ENCODE measurements at places on chromosomes 4 and X.
A peak's percentile ranks its signal among the peaks of the same experiment; 100 is the strongest.

- peak; percentile 14 for DNase-seq
Observed at GRCh38 chrX:39705290-39705689, 392.5 kb downstream of the BCOR start.

DNA sequence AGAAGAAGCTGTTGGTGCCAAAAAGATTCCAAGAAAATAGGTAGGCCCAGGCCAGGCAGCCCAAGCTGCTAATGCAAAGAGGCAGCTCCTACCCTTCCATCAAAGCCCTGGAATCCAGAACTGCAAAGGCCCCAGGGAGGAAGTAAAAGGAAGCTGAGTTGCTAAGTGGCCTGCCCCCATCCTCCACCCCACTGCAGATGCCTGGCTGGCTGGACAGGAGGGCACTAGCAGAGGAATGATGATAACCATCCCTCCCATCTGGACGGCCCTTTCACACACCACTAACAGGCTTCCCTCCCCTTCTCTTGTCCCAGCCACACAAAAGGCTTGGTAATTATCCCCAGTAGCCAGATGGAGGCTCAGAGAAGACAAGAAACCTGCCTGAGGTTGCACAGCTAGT is 32.4 kb upstream of the PJA1 start:
- DNase-seq, result no peak

DNA sequence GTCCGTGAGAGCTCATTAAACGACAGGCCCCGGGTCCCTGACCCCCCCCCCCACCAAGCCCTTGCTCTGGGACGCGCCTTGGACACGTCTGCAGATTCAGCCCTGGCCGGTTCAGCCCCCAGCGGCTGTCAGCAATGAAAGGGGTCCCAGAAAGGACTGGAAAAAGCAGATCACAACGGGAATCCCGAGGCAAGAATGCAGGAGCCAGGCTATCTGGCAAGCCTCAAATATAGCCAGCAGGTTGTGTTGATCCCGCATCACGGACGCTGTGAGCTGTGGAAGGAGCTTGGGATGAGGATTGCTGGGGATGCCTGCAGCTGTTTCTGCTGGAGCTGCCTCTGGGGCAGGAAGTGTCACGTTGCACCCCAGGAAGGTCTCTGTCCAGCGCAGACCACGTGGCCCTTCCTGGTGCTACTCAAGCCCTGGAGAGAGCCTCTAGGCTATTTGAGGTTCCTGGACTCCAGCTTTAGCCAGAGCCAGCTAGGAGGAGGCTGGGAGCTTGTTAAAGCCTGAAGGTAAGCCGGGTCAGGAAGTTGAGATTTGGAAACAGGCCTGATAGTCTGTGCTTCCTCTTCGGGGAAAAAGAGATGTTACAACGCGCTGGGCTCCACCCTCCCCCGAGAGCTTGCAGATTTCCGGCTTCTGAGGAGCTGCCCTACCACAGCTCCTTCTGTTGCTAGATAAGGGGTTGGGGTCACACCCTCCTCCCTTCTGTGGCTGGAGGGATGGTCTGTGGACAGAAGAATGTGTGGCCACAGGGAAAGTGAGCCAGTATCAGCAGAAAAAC is 19.3 kb upstream of the CSF2RA start:
- DNase-seq, result peak; percentile 76

DNA sequence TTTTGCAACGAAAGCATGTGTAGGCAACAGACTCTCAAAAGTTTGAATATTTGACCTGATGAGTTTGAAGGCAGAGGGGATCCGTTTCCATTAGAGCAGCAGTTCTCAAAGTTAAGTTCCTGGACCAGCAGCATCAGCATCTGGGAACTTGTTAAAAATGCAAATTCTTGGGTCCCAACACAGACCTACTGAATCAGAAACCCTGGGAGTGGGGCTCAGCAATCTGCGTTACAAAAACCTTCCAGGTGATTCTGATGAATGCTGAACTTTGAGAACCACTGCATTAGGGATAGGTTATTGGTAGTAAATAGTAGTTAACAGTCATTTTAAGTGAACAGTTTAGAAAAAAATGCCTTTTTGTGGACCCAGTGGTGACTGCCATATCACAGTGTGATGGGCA is 98.8 kb downstream of the PDE5A start:
- DNase-seq, result no peak

GRCh38 chr4:83340692-83341343 is 6.2 kb upstream of the HPSE start:
- DNase-seq, result no peak

DNA sequence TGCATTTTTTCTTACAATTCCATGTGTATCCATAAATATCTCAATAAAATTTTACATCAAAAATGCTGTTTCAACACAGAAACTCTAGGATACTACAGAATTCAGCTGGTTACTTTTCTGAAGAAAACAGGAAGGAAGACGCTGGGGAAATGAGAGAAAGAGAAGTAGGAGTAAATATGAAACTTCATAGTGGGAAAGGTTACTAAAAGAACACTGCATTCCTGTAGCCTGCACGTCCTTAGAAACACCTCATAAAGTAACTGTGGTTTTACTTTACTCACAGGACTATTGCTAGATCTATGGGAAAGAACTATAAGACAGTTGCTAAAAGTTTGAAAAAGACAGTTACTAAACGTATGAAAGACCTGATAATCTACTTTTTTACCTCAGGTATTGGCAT is 23.1 kb downstream of the ATP11C start:
- DNase-seq, result peak; percentile 4

Data from pons (tissue), 1 donor.